ENCODE measurements at places on chromosomes 7 and 10.
A peak's percentile ranks its signal among the peaks of the same experiment; 100 is the strongest.

DNA sequence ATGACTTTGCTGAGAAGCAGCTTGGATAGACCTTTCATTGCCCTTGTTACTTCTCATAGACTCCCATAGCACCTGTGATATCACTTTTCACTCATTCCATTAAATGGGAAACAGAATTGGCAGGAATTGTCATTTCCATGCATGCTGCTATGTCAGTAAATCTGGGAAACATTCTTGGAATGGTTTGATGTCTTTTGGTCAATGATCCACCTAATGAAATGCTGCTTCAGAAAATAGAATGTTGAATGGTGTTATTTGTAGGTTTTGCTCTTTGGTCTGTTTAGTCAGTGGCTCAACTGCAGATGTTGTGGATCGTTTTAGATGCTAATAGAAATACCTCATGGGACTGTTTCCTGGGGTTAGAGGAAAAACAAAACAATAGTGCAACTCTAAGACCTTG is 127.8 kb downstream of the PLPP4 start:
- DNase-seq: no peak

DNA sequence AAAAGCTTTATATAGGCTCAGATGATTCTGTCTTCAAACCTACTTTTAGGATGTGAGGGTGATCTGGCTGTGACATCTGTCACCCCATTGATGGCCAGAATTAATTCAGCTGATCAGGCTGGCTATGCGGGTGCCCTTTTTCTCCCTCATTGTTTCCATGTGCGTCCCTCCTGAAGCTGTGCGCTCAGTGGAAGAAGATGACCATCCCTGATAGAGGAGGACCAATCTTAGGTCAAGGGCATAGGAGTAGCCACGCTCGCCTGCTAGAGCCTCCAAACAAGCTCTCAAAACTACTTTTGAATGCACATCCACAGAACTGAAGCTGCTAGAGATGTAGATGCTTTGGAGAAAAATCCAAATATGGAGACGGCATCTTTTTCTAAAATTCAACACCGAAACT is 48.7 kb downstream of the MYPN start:
- no peak for DNase-seq

GRCh38 chr10:62763155-62763554 is 41.4 kb upstream of the ADO start:
- no peak for DNase-seq

GRCh38 chr7:86137343-86137742 is 506.4 kb upstream of the GRM3 start:
- DNase-seq: no peak

GRCh38 chr7:92177362-92177761 is 1.6 kb downstream of the LRRD1 start:
- DNase-seq: peak; percentile 2

DNA sequence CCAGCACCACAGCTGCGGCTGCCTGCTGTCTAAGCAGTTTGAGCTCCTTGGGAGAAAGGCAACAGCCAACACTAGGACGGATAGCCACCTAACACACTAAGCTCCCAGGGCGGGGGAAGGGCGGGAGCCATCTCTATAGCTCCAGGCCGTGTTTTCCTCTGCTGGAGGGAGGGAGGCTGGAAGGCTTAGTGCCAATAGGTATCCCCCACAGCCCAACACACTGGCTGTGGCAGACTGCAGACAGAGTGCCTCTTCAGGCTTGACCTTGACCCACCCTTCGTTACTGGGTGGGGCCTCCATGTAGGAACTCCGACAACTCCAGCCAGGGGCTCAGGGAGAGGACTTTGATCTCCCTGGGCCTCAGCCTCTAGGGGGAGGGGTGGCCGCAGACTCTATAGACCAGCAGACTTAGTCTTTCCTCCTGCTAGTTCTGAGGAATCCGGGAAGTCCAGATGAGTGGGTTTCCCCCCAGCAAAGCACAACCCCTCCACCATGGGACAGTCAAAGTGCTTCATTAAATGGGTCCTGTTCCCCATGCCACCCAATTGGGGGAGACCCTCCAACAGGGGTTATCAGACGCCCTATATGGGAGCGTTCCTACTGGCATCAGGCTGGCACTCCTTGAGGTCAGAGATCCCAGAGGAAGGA is 314.4 kb upstream of the MKI67 start:
- no peak for DNase-seq

DNA sequence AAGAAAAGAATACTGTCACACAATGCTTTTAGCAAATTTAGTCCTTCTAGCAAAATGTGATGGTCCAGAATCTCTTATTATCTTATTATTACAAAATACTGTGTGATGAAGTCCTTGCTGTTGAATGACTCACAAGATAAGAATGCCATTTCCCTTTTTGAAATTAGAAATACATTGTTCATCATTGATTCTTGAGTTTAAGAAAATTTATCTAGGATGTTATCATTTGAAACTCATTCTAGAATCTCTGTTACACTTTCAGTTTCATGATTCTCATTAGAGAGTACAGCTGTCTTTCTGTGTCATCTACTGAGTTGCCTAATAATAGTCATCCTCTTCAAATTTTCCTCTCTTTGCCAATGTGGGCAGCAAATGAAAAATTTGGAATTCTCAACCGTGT is 9.6 kb downstream of the ZKSCAN5 start:
- DNase-seq: no peak

GRCh38 chr10:64959883-64960282 is 1438.7 kb downstream of the REEP3 start:
- no peak for DNase-seq

DNA sequence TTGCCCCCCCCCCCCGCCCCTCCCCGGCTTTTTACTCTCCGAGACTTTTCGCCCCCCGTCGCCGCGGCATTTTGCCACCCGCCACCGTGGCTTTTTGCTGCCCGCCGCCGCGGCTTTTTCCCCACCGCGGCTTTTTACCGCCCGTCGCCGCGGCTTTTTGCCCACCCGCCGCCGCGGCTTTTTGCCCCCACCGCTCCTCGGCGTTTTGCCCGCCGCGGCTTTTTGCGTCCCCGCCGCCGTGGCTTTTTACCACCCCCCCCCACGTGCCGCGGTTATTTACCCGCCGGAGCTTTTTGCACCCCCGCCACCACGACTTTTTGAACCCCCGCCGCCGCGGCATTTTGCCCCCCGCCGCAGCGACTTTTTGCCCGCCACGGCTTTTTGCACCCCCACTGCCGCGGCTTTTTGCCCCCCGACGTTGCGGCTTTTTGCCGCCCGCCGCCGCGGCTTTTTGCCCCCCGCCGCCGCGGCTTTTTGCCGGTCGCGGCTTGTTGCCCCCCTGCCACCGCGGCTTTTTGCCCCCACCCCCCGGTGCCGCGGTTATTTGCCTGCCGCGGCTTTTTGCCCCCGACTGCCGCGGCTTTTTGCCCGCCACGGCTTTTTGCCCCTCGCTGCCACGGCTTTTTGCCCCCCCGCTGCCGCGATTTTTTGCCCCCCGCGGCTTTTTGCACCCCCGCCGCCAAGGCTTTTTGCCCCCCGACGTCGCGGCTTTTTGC is 461.1 kb downstream of the ZNF33B start:
- no peak for DNase-seq

DNA sequence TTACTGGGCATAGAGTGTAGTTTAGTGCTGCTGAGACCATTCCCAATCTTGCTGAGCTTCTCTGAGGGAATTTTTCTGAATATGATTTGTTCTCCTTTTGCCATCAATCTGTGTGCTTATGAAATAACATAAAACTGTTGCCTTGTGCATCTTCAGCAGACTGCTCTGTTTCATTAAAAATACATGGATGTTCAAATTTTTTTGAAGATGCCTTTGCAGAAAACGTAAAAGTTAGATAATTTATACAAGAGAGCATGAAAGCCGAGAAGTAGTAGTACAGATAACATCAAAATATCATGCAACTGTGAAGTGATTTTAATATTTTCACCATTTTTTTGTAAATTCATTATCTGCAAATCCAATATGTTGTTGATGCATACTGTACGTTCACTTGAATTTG is 174.7 kb upstream of the CSTF2T start:
- no peak for DNase-seq

GRCh38 chr10:70162892-70163201 is 7.5 kb downstream of the SAR1A start:
- DNase-seq: no peak

- DNase-seq: peak; percentile 39
Observed at GRCh38 chr7:134632937-134633540, 13.6 kb upstream of the BPGM start.

- DNase-seq: no peak
Observed at GRCh38 chr7:83866582-83866981, 217.6 kb upstream of the SEMA3E start.

- DNase-seq: peak; percentile 38
Observed at GRCh38 chr7:95980167-95980566, 207.8 kb downstream of the DYNC1I1 start.

GRCh38 chr10:12432402-12433189 is 83.2 kb downstream of the CAMK1D start:
- no peak for DNase-seq

GRCh38 chr7:66296001-66296521 is 90.9 kb downstream of the TPST1 start:
- no peak for DNase-seq

GRCh38 chr7:116732788-116733694 is 61.0 kb downstream of the MET start:
- DNase-seq: no peak

- DNase-seq: no peak
Observed at GRCh38 chr10:12709521-12709963, 292.0 kb downstream of the CCDC3 start.

DNA sequence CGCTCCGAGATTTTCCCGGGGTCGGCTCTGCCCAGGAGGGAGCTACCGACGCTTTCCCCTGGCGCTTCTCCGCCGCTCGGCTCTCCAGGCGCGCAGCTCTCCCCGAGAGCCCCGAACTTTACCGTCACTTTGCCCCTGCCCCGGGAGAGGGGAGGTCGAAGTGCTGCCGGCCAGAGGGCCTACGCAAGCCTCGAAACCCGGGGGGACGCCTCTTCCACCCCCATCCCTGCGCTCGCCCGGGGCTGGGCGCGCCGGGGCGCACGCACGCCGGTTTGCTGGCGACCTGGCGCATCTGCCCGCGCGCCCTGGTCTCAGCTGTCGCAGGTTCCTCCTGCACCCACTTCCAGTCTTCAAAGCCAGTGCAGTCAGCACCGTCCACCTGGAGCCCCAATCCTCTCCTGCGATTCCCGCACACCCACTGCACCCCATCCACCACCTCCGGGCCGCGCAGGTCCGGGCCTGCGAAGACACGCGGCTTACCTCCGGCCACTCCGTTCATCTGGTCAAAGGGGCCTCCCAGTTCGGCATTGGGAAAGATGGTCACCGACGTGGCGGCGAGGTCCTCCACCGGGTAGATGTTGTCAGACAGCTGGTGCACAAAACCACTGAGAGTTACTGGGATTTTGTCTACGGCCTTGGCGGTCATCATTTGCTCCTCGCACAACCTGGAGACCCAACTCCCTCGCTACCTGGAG is 638 bp downstream of the EGR2 start:
- peak; percentile 10 for DNase-seq

- DNase-seq: no peak
Observed at GRCh38 chr7:75033064-75033463, 40.5 kb downstream of the RCC1L start.

DNA sequence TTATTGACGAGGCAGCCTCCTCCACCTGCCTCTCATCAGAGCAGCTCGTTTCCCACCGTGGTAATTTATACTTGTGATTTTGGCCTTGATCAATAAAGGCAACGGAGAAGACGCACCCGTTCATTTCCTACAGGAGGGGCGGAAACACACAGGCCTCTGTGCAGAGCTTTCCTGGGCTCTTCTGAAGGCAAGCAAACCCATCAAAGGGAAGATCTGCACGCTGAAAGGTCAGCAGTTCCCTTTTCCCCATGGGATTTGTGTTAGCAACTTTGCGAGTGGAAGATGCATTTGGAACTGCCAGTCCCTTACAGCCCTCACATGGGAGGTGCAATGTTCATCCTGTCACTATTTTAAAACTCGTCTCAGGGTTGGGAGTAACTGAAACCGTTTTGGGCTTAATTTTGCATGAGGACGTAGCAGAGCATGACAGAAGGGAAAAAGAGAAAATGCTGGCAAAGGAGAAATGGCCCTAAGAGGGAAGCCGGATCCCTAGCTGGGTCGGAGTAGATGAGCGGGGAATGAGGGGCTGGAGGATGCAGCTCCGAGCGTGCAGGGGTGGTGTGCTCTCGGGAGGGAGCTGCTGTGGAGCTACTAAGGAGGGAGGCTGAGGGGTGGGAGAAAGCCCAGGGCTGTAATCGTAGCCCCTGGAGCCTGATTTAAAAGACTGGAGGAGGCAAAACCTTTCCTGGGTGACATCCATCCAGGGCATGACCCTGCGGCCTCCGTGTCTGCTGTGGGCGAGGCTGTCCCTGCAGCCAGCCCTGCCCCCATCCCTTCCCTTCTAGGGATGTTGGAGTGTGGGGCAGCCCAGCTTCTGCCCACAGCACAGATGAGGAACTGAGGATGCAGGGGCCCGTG is 111.1 kb upstream of the FAM20C start:
- no peak for DNase-seq

- no peak for DNase-seq
Observed at GRCh38 chr7:134394056-134394455, 64.8 kb downstream of the AKR1B1 start.

GRCh38 chr10:42753126-42753506 is 29.5 kb upstream of the BMS1 start:
- DNase-seq: peak; percentile 65

DNA sequence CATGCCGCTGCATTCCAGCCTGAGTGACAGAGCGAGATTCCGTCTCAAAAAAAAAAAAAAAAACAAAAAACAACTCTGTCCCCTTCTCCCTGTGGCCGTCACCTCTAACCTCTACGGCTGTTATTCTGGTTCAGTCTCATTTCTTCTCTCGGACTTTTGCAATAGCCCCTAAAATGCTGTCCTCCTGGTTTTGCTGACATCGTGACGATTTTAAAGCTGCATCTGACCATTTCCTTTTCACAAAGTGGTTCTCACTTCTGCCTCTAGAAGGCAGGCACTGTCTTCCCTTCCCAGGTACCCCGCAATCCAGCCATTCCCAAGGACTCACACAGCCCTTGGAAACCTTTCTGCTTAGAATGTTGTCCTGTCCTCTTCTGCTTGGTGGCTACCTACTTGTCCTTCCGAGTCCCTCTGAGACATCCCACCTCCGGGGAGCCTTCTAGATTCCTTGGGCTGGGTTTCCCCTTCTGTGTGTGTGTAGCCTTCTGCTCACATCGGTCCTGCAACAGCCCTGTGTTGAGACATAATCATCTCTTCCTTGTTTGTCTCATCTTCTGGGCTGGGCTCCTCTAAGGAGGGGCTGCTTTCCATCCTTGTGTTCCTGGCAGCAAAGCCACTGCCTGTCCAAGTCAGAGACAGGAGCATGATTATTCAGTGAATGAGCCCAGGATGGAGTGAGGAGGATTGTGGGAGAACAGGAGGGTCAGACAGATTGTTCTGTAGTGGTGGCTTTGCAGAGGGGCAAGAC is 83.1 kb downstream of the GRK5 start:
- no peak for DNase-seq

DNA sequence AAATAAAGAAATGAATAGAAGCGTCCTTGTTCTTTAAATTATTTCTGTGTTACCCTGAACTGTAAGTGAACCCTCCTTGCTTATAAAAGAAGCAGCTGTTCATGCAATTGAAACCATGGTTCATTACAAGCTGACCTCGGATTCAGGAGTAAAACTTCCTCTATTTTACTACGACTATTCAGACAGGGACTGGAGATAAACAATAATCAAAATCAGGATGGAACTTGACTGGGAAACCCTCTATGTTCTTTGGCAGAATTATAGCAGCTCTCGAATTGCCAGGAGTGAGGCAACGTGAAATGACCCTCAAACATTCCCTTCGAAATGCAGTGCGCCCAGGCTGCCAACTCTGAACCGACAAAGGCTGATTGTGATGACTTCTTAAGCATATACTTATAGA is 172.1 kb downstream of the CYP26A1 start:
- peak; percentile 34 for DNase-seq
